ENCODE measurements at places on chromosomes 4 and X.

GRCh38 chrX:68714856-68715255 is 67.4 kb downstream of the STARD8 start:
- no peak for DNase-seq

DNA sequence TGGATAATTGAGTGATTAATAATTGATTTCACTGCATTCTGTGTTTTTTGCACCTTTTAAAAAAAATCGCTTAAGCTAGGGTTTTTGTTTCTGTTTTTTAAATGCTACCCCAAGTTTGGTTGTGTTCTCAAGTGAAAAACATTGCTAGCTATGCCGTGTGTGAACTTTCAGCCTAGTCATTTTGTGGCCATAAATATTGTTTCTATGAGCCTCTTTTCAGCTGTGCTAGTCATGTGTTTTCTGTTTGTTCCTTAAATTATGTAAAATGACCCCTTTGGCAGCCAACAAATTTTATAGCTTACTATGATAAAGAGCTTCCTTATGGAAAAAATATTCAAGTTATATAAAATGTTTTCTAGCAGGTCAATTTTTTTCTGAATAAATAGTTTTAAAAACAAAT is 59.1 kb downstream of the GALNT7 start:
- DNase-seq = no peak

DNA sequence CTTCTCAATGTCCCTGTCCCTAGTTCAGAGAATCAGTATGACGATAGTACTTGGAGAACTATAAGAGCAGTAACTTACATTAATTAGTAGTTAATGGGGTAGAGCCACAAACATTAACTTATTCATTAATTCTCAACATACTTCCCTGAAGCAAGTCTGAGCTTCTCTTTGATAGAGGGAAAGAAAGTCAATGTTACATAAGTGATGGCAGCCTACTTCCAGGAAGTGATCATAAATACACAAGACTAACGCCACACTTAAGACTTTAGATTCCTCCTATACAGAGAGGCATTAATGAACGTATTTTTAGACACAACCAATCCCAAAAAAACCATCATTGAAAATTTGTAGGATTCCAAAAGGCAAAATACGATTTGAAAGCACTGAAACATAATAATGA is 33.8 kb downstream of the TSPAN5 start:
- DNase-seq = no peak

DNA sequence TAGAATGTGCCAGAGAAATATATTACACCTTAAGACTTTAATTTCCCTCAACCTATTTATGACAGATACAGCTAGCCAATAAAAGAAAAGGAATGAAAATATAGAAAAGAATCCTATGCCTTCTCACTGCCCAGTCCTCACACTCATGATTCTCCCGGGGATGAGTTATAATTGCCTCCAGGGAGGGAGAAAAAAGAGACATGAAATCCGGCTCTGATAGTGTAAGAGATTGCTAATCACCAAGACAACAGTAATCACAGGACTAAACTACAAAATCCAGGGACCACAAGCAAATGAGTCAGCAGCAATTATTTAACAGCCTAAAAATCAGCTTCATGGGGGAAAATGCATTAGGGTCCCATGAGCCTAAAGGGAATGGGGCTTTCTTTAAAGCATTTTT is 95.9 kb upstream of the DUSP21 start:
- no peak for DNase-seq

- no peak for DNase-seq
Measured at GRCh38 chr4:8504279-8505007, 63.9 kb downstream of the TRMT44 start.
